ENCODE measurements at places on chromosomes 1 and 21.

- DNase-seq = no peak
Measured at GRCh38 chr1:78799926-78800325, 150.3 kb downstream of the IFI44 start.

- DNase-seq = no peak
Measured at GRCh38 chr1:212149566-212149965, 114.0 kb downstream of the DTL start.

DNA sequence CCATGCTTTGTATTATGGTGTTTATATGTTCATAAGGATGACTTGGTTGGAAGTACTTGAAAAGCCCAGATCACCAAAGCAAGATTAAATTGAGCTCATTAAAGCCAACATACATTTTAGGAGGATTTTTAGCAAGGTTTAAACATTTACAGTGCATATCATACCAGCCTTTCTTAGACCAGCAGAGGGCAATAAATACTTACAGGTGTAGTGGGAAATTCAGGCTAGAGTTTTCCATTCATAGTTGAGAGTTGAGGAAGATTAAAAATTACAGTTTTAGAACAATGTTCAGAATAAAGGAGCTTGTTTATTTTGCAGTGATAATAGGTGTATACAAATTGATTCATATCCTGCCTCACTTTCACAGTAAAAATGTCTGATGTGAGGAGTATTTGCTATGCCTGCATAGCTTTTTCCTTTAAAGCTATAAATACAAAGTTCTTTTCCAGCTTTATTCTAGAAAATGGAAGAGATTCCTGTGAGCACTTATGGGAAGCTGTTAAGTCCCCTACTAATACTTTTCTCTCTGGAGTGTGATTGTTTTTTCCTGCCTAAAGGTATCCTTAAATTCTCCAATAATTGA is 35.3 kb downstream of the DTL start:
- DNase-seq = no peak

- DNase-seq = no peak
Measured at GRCh38 chr1:25757151-25757845, 42.7 kb upstream of the SELENON start.

- DNase-seq = no peak
Measured at GRCh38 chr1:65207317-65207716, 59.3 kb downstream of the AK4 start.

DNA sequence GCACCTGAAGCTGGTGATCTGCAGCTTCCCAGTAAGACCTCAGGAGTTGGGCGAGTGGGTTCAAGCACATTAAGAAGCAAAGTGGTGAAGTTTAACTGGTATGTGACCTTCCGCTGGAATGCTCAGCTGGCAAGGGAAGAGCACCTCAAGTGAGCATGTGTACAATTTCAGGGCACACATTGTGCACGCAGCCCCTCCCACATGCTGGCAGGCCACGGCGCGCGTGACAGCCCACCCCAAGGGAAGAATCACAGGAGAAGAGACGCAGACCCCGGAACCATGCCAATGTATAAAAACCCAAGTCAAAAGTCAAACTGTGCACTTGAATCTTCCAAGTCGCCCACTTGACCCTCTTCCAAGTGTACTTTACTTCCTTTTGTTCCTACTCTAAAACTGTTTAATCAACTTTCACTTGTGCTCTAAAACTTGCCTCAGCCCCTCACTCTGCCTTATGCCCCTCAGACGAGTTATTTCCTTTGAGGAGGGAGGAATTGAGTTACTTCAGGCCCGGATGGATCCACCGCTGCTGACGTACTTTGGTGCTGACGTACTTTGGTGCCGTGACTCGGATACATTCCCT is 20.0 kb downstream of the LRRC3 start:
- no peak for DNase-seq

- DNase-seq = no peak
Measured at GRCh38 chr1:202656951-202657646, 53.2 kb downstream of the SYT2 start.

- no peak for DNase-seq
Measured at GRCh38 chr1:246595146-246595545, 28.9 kb downstream of the CNST start.

GRCh38 chr21:34833465-34833864 is 164.7 kb downstream of the CLIC6 start:
- no peak for DNase-seq

DNA sequence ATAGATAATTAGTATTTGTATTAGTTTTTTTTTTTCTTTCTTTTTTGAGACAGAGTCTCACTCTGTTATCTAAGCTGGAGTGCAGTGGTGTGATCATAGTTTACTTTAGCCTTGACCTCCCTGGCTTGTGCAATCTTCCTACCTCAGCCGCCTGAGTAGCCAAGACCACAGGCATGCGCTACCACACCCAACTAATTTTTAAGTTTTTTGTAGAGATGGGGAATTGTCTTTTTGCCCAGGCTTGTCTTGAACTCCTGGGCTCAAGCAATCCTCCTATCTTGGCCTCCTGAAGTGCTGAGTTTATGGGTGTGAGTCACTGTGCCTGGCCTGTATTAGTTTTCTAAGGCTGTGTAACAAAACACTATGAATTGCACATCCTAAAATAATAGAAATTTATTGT is 58.3 kb downstream of the MSH4 start:
- no peak for DNase-seq

DNA sequence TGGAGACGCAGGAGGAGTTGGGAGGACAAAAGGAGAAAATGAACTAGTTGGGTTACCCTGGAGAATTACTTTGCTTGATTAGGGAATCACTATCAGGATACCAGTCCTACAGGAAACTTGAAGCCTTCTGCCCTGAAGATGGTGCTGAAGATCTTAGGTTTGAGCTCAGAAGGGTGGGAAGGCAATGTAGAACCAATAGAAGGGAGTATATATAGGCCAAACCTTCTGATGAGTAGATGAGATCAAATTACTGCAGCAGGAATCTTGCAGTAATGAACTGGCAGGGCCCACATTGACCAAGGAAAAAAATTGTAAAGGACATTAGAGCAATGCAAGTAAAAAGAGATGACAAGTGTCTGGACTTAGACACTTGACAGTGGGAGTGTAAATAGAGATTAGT is 116.3 kb upstream of the CACYBP start:
- no peak for DNase-seq

DNA sequence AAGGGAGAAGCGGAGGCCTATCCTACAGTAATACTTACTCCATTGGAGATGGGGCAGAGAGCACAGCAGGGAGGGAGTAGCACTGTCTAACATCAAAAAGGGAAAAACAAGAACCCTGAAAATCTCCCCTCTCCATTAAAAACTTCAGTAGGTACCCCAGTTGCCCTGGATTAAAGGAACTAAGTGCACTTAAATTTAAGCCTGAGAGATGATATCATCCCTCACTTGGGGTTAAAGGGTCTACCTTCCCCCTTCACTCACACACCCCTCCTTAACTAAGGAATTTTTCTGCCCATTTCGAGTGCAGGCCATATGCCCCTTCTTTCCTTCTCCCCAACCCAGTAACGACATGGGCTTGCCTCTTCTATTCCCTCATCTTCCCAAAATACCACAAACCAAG is 3.7 kb upstream of the MTMR11 start:
- DNase-seq = no peak

DNA sequence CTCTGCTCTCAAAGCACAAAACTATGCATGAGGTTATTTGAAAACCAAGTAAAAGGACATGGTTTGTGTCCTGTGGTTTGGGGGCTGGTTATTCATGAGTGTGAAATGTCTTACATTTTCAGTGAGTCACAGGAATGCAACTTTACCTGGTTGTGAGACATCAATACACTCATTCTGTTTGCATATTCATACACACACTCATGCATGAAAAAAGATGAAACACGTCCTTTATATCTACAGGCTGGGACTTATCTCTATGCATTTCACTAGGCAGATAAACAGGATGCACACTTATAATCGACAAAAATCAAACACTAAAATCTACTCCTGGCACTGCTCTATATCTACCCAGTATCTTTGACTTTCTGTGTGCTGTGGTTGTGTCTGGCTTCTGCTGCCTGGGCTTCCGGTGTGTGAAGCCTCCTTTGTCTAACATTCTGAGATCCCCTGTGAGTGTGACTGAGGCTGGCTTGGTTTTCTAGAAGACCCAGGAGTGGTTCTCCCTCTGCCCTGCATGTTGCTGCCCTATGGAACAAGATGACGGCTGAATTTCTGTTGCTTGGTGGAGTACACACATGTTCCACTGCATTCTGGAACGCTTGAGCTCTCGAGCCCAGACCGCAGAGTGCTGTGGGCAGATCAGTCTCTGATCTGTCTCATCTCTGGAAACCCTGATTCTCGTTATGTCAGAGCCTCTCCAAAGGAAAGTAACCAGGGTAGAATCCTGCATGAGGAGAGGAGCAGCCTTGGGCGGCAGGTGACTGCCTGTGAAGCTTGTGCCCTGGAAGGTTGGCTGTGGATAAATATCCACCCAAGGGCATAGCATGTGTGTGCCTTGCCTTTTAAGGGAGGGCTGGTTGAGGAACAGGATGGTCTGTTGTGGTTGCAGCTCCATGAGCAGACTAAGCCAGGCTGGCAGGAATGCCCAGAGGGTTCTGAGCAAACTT is 19.7 kb upstream of the FASLG start:
- DNase-seq = no peak

- DNase-seq = no peak
Measured at GRCh38 chr1:117164209-117164608, 42.7 kb upstream of the TRIM45 start.

GRCh38 chr1:160091666-160092223 is 6.7 kb downstream of the IGSF8 start:
- no peak for DNase-seq

DNA sequence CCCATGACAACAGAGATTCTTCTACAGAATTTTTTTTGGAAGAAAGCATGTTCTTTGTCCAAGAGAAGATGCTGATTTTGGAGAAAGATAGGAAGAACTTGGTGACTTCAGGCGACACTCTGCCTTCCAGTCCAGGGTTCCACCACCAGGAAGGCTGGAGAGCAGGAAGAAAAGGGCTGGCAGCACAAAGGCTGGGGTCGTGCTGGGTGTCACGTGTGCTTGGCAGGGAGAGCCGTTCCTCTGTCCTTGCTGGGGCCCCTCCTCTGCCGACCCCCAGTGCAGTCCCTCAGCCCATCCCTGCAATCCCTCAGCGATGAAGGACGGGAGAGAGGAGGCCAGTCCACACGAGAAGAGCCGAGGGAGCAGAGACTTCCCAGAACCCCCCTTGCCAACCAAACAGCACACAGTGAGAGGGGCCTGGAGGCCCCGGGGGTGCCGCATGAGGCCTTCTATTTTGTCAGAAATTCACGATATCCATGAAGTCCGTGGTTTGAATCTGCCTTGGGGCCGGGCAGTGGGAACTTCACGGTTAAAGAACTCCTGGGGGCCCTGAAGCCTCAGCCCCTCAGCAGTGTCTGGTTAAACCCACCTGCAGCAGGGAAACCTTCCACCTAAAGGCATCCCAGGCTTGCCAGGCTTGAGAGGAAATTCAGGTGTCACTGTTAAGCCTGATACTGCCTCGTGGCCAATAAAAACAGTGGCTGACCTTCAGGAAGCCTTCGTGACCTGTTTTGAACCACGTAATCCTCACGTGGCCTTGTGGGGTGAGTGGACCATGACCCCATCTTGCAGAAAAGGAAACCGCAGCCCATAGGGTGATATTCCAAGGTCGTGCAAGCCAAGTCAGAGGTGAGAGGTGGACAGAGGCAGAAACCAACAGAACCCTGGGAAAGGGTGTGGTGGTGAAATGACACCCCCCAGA is 3.4 kb downstream of the KRTAP10-12 start:
- no peak for DNase-seq

DNA sequence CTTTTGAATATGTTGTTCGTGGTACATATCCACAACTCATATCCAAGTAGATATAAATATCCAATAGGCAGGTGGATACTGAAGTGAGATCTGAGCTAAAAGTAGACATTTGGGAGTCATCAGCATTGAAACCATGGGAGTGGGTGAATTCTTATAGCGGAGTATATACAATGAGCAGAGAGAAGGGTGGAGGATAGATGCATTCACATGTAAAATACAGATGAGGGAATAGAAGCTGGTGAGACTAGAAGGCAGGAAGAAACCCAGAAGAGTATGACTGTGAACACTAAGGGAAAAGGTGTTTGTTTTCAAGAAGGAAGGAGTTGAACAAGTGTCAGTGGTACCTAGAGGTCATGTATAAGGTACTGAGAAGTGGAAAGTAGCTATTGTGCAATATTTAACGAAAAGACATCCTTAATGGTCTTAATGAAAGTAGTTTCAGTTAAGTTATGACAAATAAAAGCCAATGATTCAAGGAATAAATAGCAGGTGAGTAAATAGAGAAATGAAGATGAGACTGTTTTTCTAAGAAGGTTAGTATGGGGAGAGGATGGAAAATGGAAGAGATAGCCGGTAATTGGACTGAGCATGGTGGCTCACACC is 181.6 kb upstream of the CACYBP start:
- DNase-seq = no peak

GRCh38 chr1:97304366-97304765 is 582.8 kb downstream of the PTBP2 start:
- no peak for DNase-seq
